ENCODE measurements at places on chromosomes 11 and 22.

DNA sequence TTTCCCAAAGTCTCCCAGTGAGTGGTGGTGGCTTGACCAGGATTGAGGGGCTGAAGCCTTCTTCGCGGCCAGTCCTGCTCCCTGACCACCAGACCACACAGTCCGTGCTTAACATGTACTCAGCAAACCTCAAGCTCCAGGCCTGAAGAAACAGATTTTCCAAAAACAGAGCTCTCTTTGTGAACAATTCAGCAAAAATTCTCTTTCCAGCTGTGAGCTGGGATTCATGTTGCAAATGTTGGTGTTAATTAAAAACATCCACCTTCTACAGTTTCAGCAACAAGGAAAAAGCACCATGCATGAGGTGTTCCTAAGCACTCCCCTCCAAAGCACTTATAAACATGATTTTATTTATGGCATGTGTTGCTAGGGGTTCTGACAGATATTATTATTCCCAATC lies 129.5 kb downstream of the ETS1 start:
- DNase-seq: no peak

DNA sequence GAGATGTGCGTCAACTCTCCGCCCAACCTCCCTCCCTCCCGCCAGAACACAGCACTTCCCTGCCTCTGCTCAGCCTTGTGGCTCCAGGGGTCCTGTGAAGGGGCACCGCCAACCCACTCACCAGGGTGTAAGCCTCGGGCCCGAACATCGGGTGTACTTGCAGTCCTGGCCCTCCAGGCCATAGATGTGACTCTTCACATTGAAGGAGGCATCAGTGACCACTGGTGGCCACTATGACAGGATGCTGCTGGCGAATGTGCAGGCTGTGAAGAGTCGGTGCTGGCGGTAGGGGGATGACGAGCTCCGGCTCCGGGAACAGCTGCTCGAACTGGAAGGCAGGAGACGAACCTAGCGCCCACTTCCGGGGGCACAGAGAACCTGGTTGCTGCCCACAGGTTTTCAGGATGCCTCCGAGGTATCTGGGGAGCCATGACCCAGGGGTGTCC lies 97.4 kb downstream of the MED15 start:
- DNase-seq: no peak

- DNase-seq: no peak
Observed at GRCh38 chr11:86773513-86774252, 26.7 kb upstream of the PRSS23 start.

DNA sequence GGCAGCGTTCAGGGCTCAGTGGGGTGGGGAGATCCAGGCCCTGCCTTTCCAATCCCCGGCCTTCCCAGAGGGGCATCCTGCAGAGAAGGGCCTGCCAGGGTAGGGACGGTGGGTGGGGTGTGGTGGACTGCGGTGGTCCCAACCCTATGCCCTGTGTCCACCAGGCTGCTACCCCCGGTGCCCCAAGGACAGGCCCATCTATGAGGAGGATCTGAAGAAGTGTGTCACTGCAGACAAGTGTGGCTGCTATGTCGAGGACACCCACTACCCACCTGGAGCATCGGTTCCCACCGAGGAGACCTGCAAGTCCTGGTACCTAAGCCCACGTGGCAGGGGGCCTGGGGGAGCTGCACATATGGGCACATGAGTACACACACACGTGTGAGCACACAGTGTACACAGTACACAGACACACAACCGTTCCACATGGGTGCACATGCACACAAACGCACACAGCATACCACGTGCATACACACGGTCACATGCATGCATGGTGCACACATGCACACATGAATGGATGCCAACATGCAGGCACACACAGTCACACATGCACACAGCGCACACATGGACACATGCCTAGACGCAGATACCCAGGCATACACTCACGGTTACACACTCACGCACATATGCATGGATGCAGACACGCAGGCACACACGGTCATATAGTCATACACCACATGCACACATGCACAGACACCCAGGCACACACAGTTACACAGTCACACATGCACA lies 16.1 kb downstream of the MUC2 start:
- no peak for DNase-seq

DNA sequence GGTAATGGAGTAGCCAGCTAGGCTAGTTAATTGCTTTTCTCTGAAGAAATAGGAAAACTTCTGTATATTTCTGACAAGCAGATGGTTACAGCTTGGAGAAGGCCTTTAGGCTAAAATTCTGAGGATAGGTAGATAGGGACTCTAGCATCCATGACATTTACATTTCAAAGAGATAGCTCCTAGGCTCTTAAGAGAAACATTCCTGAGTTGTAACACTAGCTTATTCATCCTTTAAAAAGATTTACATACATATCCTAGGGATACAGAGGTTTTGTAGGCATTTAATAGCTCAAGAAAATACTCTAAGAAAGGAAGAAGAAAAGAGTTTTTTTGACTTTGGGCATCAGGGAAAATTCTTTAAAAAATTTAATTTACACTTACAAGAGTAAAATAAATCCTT lies 130.9 kb upstream of the CCDC179 start:
- DNase-seq: no peak
